ENCODE measurements at places on chromosomes 3 and 15.

DNA sequence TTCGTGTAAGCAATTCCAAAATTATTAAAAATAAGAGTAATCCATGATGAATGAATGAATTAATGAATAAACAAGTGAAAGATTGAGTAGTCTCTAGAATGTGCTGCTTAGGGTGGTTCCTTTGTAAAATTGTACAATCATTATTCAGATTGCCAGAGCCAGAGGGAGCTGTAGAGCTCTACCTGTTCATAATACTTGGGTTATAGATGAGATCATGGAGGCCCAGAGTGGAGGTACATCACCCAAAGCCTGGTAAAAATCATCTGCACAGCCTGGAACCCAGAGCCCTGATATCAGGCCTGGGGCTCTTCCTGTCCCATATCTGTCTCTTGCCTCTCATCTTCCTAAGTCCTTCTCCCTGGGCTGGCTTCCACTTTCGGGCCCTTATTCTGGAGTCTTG, 297.2 kb downstream of the RPLP1 start:
- no peak for DNase-seq

DNA sequence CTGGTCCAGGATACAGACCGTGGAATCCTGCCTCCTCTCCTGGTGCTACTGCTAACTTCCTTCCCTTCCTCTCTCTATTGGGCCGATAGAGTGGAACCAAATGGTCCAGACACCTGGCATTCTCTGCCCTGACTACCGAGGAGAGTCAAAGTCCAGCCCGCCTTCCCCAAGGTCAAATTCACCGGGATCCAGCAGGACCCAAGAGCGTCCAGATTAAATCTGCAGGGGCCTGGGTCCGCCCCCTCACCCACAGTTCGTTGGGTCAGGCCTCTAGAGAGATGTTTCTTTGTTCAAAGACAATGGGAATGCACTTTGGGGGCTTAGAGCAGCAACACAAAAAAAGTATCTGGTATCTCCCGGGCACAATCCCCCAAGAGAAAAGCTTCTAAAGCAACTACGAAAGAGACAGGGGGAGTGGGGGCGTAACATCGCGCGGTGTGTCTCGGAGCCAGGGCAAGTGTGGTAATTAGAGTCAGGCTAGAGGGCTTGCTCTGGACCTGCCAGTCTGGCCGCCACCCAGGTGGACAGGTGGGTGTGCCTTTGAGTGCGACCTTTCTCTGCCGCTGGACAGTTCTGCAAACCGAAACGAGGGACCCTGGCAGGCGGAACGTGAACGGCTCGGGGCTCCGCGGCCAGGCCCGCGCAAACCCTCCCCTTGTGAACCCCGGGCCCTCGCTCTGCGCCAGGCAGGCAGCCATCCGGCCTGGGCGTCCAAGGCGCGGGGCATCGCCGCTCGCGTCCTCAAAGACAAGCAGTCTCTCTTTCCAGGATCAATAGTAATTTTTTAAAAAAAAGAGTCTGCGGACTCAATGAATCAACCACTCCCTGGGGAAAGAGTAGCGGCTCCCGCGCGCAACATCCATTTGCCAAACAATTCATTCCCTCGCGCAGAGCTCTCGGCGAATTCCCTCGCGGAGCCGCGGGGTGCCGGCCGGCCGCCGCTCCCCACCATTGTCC, 806 bp downstream of the KLHL25 start:
- peak; percentile 88 for DNase-seq

DNA sequence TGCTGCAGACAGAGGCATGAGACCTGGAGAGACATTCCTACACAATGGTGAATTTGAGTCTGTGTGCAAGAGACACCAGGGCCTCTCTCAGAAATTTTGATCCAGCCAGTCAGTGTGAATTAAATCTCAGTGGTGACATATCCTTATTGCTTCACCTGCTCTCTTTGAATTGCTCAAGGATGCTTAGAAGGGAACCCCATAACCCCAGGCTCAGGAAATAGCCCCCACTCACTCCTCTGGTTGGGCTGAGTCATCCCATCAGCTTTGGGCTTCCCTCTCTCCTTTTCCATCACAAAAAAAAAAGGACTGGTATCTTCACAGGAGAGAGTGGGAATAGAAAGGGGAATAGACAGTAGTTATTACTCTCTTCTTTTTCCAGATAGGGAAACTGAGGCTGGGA, 33.0 kb upstream of the LARS2 start:
- DNase-seq: no peak

GRCh38 chr3:149646181-149646766, 11.6 kb downstream of the WWTR1 start:
- DNase-seq: no peak

DNA sequence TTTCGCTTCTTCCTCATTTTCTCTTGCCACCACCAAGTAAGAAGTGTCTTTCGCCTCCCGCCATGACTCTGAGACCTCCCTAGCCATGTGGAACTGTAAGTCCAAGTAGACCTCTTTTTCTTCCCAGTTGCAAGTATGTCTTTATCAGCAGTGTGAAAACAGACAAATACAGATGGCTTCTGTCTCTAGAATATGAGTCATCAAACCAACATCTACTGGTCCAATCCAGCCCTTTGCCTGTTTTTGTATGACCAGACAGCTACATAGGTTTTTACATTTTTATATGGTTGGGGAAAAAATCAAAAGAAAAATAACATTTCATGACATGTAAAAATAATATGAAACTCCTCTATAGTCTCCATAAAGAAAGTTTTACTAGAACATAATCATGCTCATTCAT, 118.7 kb upstream of the PTPRG start:
- DNase-seq: no peak

Data from lower leg skin (tissue), 4 donors.